ENCODE measurements at places on chromosomes 12 and 14.

DNA sequence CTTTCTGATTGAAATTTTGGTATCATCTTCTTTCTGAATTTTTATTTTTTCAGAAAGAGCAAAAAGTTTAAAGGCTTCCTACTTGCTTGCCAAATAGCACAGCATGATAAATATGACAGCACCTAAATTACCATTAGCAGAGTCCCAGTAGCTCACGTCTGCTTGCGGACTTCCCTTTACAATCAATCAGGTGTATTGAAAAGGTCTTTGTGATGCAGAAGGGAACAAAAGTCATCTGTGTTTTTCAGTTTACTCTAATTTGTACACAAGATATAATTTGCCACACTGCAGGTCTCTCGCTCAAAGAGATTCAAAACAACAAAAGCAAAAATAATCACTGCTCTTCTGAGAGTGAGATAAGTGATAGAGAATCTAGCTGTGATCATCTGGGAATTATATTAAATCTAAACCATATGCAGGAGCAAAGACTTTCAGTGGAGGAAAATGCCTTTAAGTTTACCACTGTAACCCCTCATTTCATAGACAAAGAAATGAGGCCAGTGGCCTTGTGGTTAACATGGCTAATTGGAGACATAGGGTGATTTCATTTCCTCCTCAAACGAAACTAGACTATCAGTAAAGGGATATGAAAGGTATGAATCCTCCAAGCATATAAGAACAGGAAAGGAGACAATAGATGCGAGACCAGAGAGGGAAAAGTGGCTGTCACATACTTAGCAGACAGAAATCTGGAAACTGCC, 240.8 kb upstream of the TMPO start:
- DNase-seq: no peak

GRCh38 chr12:49800421-49801140, 27.6 kb downstream of the NCKAP5L start:
- peak; percentile 55 for DNase-seq

DNA sequence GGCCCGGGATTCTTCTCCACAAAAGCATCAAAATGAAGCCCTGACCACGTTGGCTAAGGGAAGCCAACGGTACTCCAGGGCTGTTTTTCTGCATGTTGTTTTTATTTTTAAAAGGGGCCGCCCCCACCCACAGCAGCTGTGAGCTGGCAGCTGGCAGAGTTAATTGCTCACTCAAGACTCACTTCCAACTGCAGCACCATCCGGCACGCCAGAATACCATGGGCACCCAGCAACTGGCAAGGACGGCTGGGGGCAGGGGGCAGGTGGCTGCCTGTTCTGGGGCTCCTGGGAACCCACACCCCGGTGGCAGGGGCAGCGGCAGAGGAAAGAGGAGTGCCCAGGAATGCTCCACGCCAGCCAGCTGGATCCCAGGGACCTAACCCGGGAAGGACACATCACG, 44.3 kb downstream of the NCOR2 start:
- DNase-seq: no peak

GRCh38 chr12:65364046-65364445, 85.6 kb downstream of the MSRB3 start:
- DNase-seq: no peak

DNA sequence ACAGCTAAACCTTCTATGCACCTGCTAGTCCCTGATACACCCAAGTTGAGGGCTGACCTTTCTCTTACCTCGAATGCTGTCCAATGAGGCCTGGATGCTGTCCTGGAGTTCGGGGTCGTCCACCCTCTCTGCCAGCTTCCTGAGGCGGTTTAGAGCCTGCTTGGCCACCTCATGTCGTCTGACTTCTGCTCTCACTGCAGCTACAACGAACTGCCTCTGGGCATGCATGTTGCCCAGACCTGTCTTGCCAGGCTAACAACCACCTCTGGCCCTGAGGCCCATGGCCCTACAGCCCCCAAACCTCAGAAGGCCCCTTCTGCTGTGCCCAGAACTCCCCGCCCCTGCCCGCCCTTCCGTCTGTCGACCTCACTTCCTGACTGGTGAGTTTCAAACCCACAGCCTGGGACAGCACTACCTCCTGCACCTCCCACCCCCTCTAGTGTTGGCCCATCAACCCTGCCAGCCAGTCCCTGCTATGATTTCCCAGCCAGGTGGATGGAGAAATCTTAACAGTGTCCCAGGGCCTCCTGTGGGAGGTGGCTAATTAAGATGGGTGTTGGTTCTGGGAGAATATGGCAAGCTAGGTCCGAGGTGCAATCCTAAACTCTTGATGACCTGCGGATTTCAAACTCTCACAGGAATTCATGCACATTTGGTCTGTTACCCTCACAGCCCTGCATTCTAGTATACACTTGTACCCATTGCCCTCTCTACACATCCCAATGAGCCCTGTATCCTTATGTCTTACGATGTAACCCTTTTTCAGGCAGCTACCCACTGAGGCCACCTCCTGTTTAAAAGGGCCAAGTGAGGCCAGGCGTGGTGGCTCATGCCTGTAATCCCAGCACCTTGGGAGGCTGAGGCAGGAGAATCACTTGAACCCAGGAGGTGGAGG, 2.7 kb upstream of the TSPAN31 start:
- no peak for DNase-seq

GRCh38 chr12:56237552-56237951, 7.7 kb downstream of the SLC39A5 start:
- DNase-seq: no peak

GRCh38 chr12:128510511-128510910, 243.5 kb downstream of the TMEM132C start:
- DNase-seq: no peak

- DNase-seq: no peak
These were observed 132.4 kb downstream of the ZFP36L1 start for GRCh38 chr14:68660495-68660894.

DNA sequence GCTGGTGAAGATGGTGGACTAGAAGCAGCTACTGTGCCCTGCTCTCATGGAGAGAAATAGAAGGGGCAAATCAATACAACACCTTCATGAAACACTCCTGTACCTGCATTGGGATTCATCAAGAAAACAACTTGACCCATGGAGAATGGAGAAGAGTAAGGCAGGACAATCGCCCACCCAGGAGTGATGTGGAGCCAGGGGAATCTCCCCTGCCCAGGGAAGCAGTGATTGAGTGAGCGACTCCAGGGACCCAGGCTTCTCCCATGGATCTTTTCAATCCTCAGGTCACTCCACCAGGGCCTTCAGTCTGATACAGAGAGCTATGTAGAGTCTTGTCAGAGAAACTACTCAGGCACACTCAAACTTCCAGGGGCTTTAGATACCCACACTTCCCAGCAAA, 161.9 kb upstream of the DYRK2 start:
- DNase-seq: no peak

DNA sequence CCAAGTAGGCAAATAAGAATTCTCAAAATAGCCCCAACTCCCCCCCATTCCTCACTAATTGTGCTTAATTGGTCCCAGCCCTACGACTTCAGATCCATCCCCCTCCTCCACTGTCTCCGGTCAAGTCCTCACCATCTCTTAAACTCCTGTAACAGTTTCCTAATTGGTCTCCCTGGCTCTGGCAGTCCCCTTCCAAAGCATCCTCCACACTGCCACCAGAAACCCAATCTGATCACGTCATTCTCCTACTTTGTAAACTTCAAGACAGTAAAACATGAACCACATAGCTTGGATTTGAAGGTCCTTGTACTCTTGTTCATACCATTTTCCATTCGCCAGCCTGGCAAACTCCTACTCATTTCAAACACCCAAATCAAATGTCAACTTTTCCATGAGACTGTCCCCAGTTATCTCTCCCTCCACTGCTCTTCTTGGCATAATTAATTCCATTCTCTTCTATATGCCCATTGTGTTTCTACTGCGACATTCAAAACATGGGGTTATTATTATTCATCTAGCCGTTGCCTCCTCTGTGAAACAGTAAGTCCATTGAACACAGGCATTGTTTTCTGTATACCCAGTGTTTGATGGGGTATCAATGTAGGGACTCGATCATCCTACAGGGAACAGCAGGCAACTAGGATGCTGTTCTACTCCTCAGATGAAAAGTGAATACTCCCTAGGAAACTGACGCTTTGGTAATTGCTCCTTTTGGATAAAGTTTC, 104.6 kb downstream of the EGLN3 start:
- DNase-seq: no peak

DNA sequence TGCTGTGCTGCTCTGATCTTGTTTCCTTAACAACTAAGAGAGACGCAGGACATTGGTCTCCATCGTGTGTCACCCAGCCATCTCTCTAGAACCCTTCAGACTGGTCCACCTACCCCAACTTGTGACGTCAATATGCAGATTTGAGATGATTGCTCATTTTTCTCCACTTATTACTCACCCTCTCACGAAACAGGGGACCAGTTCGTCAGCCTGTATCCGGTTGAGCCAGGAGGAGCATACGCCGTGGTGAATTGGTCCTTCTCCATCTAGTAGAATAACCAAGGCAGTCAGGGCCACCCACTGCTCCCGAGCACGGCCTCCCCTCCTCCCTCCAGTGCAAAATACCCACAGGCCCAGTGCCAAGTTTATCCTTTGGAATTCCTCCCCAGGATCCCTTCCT, 36.2 kb upstream of the FBXO21 start:
- no peak for DNase-seq

DNA sequence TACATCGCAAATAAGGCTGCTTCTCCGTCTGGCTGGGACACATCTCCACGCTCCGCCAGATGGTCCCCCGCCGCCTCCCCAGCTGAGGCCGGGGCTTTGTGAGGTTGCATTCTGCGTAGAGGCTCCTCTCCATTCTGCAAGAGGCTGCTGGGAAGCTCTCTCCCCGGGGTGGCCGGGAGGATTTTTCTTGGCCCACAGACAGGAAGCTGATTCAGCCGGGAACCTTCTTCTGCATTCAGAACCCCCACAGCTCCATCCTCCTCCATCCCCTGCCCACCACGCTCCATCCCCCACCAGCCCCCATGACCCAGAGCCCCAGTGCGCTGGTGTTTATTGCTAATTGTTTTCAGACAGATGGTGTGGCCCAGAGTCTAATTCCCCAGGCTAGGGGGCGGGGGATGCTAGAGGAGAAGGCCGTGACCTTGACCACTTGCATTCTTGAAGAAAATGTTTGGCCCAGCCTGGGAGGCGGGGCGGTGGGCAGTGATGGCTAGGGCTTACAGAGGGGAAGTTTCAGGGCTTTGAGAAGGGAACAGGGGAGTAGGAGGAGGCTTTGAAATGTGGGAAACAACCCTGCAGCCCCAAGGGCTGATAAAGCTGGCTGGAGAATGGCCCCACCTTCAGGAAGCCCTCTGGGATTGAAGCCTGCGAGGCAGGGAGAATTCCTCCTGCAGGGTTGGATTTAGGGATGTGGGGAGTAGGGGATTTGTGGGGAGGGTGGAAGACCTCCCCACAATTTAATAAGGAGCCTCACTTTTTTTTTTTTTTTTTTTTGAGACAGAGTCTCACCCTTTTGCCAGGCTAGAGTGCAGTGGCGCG, 88.5 kb upstream of the NCOR2 start:
- peak; percentile 89 for DNase-seq

DNA sequence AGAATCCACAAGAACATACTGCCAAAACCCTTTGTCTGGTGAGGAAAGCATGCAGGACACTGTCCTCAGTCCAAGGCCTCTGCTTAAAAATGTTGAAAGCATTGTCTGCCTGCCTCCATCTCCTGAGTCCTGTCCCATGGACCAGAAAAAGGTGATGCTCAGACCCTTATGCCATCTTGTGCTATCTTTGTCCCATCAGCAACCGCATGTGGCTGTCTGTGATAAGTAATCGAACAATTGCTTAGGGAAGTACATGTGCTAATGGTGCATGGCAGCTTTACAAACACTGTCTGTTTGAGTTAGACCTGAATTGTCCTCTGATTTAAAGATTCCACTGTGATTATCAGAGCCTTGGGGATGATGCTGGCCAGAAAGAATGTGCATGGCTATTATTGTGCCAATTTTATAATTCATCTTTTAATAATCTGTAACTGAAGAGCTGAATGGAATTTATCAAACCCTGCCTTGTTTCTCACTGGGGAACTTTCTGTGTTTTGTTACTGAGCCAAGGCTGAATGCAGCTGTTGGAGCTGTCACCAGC, 177.5 kb downstream of the DACT1 start:
- no peak for DNase-seq

GRCh38 chr12:26150736-26151450, 26.1 kb upstream of the BHLHE41 start:
- DNase-seq: no peak

DNA sequence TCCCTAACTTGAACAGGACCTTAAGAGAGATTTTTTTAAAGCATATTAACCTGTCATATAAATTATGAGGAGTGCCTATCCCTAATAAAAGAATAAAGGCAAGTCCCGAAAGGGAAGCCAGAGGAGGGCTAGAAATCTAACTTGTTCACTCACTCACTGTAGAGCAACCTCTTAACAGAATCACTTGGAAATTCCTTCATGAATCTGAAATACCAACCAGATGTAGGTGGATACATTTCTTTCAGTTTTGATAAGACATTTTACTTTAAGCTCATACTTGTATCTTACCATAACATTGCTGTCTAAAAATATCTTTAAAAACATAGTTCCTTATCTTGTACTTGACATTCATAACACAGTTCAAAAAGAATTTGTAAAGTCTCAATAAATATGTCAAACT, 25.7 kb downstream of the NTN4 start:
- DNase-seq: no peak

DNA sequence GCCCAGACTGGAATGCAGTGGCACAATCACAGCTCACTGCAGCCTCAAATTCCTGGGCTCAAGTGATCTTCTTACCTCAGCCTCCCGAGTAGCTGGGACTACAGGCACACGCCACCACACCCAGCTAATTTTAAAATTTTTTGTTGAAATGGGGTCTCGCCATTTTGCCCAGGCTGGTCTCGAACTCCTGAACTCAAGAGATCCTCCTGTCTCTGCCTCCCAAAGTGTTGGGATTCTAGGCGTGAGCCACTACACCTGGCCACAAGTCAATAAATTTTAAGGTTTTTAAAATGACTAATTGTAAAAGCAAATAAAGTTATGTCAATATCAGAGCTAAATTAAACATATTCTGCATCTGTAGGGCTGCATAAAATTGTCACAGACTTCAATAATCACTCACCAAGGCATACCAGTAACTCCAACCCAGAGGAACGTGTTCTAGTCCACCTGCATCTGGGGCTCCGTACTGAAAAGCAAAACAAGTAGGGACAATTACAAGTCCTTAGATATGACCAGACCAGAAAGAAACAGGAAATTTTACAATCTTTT, 13.9 kb downstream of the GNS start:
- no peak for DNase-seq

DNA sequence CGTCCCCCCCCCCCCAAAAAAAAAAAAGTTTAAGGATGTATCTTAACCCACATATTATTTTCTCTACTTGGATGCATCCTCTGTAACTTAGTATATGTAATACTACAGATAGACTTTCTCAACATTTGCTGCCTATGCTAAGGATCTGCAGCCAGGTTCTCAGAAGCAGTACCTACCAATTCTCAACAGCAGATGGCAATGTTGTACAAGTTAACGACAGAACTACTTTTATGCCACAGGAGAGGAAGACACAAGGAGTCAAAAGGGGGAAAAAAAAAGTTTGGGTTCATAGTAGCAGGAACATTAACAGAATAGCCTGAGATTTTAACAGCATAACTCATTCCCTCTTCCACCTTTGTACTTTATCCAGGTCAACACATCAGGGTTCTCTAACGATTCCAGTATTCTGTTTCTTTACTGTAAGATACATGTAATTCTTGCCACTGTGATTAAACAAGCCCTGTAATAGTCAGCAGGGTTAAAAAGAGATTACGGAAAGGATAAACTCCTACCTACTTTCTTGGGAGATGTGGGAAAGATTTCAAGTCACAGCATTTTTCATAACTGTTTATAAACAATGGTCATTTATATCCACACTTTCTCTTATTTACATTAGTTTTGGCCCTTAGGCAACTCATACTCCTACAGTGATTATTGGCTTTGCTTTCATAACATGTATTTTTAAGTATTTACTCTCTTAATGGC, 5.7 kb upstream of the NEK9 start:
- DNase-seq: no peak

GRCh38 chr12:111398530-111398929, 7.2 kb upstream of the SH2B3 start:
- no peak for DNase-seq
